ENCODE measurements at places on chromosomes 7 and 10.

- DNase-seq: no peak
Observed at GRCh38 chr7:33909318-33909717, 4.0 kb downstream of the BMPER start.

DNA sequence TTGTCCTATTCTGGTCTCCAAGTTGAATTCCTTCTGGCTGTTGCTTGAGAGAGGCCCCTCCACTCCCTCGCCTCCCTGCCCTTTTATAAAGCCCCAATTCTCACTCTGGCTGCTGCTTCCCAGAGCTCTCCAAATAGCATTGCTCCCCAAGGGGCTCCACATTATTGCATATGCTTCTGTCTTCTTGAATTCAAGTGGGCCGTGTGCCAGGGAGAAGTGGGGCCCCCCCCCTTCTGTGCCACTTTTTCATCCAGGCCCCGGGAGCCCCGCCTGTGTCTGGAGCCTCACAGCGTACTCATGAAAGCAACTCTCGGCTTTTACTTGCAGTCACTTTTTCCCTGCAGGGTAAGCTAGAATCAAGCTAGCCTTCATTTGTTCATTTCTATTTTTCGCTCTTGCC is 265.1 kb downstream of the CCSER2 start:
- no peak for DNase-seq

DNA sequence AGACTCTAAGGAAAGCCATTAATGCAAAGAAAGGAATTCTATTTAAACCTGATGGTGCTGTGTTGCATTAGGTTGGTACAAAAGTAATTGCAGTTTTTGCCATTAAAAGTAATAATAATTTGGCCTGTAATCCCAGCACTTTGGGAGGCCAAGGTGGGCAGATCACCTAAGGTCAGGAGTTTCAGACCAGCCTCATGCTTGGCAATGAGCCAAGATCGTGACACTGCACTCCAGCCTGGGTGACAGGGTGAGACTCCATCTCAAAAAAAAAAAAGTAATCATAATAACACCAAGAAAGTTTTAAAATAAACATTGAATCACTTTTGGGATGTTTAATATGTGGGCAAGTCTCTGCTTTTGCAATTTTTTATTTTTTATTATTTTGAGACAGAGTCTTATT is 107.3 kb upstream of the FRMD4A start:
- no peak for DNase-seq

- no peak for DNase-seq
Observed at GRCh38 chr7:96708872-96709271, 774 bp downstream of the SEM1 start.

DNA sequence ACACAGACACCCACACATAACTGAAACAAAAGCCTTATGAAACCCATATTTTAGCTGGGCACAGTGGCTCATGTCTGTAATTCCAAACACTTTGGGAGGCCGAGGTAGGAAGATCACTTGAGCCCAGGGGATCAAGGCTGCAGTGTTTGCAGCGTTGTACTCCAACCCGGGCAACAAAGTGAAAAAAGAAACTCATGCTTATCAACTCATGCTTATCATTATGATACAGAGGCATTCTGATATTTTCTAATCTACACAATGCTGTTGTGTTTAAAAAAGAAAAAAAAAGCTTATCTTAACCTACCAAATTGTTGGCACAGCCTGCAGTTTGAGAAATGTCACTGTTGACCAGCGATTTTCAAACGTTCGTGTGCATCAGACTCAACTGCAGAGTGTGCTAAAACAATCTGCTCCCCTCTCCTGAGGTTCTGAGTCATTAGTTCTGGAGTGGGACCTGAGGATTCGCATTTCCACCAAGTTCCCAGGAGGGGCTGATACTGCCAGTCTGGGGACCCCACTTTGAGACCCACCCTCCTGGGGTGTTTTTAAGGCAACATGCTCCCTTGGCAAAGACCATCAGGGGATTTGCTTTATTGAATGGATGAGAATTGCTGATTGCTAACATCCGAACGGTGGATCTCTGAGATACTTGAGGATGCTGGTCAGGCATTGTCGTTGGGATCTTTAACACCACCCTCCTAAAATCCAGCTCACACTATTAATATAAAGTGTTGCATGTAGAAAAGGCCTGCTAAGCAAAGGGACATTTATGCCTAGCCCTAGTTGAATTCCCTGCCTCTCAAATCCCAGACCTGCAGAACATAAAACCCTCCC is 16.2 kb downstream of the CHST3 start:
- DNase-seq: no peak

GRCh38 chr10:109934958-109935793 is 11.9 kb upstream of the XPNPEP1 start:
- peak; percentile 91 for DNase-seq

- peak; percentile 4 for DNase-seq
Observed at GRCh38 chr7:141640239-141640840, 61.6 kb downstream of the DENND11 start.

- no peak for DNase-seq
Observed at GRCh38 chr7:98238976-98239375, 13.1 kb downstream of the TECPR1 start.

DNA sequence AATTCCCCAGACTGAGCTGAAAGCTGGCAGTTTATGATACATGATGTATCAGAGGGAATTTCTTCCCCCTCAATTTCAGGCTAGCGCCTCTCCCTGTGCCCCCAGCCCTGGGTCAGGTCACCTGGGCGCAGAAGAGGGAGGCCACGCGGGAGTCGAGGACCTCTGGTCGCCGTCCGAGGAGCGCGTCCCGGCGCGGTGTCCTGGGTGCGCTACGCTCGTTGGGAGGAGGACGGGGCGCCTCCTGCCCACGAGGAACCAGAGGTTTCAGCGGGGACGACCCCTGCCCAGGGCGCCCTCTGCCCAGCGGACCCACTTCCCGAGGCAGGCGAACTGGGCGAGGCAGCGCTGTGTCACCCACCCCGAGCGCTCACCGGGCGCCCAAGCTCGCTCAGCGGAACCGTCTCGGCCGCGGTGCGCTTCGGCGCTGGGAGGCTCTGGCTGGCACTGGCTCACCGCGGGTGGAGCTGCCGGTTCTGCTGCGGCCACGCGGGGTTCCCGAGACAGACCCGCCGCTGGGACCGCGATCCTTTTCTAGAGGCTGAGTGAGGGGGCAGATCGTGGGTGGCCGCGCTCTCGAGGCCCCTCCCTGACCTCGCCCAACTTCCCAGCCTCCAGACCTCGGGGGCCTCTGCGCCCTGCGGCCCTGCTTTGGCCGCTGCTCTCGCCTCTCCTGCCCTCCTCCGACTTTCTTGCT is at the start of gene FAM237B:
TSS of gene FAM237B (minus strand) at position 504 of the 694 bp plus-strand sequence. CDS start 1,556 bp downstream, outside the sequence.
- no peak for DNase-seq

DNA sequence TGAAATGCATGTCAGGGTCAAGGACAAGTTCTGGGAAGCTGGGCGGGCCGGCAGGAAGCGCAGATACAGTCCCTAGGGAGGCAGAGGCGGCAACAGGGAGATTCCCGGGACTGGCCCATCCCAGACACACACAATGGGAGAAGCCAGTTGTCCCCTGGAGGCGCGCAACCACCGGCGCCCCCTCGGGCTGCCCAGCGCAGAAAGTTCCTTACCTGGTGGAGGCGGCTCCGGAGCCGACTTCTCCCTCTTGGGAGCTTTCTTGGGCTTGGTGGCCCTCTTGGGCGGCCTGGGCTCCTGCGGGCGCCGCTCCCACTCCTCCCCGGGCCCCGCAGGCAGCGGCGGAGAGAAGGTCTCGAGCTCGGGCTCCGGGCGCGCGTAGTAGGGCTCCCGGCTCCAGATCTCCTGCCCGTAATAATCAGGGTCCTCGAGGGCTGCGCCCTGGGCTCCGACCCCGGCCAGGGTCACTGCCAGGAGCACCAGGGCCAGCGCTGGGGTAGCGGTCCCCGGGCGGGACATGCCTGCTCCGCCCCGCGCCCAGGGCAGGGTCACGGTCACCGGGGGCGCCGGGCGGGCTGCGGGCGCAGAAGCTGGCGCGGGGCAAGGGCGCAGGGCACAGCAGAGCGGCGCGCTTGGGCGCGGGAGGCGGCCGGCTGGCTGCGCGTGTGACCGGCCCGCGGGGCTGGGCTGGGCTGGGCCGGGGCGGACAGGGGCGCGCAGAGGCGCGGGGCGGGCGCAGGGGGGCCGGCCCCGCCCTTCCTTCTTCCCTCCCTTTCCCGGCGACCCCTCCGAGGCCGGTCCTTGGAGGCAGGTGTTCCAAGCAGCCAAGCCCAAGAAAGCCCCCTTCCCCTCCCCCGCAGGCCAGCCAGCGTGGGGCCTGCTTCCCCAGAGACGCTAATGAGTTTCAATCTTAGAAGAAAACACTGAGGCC is at the start of gene CPXM2:
TSS of gene CPXM2 (minus strand) at position 664 of the 928 bp plus-strand sequence. CDS start at position 516, 148 bp downstream.
- no peak for DNase-seq

- DNase-seq: no peak
Observed at GRCh38 chr10:47207281-47207615, 92.7 kb upstream of the GDF10 start.

- DNase-seq: no peak
Observed at GRCh38 chr7:150446288-150446938, 4.0 kb upstream of the GIMAP8 start.

DNA sequence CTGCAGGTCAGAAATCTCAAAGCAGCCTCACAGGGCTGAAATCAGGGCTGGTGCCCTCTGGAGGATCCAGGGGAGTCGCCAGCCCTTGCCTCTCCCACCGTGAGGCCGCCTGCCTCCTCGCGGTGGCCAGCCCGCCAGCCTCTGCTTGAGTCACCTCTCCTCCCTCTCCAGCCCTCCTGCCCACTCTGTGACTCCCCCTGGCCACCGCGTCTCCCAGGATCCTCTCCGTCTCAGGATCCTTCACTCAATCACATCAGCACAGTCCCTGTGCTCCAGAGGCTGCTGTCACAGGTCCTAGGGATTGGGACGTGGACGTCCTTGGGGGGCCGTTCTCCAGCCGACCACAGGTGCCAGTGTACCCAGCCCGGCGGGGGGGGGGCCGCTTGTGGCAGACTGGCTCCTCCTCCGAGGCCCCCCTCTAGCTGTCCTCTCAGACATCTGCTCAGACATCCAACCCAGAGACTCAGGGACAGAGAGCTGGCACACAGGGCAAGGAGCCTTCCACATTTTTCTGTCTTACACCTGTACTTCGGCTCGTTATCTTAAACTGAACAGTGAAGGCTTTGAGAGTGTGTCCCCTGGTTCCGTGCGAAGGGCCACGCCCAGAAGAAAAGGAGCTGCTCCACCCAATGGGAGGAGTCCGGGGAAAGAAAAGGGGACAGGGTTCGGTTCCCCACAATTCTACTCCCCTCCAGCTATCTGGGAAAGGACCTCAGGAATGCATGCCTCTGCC is 9.4 kb upstream of the PPP2R2D start:
- DNase-seq: no peak

- DNase-seq: no peak
Observed at GRCh38 chr10:91150631-91151030, 69.8 kb upstream of the PCGF5 start.

DNA sequence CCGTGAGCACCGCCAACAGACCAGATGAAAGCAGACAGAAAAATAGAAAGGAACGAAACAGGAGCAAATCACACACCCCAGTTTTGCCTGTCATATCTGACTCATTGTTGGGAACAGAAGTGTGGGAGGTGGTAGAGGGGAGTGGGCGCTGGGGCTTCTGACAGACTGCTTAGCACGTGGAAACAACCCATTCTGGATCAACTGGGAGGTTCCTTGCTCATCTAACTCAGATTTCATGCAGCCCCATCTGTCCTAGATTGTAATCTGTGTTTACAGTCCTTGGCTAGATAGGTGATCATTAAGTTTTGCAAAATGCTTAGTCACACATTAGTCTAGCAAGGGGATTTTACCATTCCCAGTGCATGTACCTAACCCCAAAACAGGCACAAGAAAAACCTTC is 154.1 kb downstream of the NRP1 start:
- DNase-seq: no peak

DNA sequence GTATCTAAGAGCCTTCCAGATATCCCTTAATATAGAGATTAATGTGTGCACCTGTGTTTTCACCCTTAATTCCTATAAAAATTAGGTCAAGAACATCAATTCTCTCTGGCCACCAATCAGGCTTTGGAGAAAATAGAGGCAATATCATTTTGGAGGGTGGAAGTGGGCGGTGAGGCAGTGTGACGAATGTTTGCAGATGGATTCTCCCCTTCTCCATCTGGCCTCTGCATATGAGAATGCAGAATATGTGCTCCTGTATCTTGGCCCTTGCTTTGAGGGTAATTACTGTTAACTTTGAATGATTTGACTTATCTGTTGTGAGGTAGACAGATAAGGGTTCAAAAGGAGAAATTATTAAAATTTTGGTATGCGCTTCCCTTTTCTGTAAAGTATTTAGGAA is 304.0 kb upstream of the NPSR1 start:
- no peak for DNase-seq

GRCh38 chr7:19248115-19248514 is 102.9 kb upstream of the FERD3L start:
- no peak for DNase-seq

GRCh38 chr10:52316500-52316899 is 2.4 kb downstream of the DKK1 start:
- no peak for DNase-seq

GRCh38 chr7:84999450-84999849 is 187.4 kb downstream of the SEMA3D start:
- no peak for DNase-seq

GRCh38 chr7:77427996-77428603 is 12.0 kb upstream of the GSAP start:
- no peak for DNase-seq

DNA sequence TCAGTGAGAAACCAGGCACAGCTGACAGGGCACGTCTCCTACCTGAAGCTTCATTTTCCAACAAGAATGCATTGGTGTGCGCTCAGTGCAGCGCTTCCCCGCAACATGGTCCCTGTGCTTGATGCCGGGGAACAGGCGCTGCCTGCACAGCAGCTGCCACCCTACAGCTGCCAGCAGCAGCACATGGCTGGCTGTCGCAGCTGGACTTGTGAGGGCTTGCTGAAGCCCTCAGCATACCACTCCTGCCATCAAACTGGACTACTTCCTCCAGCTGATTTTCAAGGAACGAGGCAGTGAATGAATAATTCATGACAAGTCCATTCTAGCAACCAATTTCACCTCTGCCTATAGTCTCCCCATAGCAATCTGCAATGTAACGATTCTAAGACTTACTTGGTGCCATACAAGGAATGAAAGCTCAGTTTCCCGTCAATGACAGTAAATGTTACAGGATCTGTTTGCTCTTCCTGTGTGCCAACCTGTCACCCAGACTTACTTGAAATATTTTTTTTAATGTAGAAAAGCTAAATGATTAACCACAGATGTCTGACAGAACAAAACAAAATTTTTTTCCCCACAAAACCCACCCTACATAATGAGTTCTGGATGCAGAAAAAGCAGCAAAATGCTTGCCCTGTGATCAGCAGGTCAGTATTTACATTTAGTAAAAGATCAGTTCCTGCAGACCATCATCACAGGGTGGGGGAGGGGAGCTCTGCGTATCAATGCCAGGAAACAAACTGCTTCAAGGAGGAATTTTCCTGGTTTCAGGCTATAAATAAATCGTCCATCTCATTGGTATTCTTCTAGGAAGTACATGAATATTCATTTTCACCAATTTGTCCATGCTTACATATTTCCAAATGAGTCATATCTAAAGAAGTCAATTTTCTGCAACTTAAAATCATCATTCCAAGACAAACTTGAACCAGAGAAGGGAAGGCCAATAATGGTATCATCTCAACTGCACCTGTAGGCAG is 140.6 kb downstream of the ALOX5 start:
- no peak for DNase-seq

GRCh38 chr7:95376632-95377400 is 19.4 kb downstream of the PON3 start:
- no peak for DNase-seq

GRCh38 chr7:117929237-117929636 is 56.0 kb upstream of the CTTNBP2 start:
- no peak for DNase-seq

GRCh38 chr10:106900016-106900652 is 264.4 kb downstream of the SORCS1 start:
- no peak for DNase-seq

GRCh38 chr7:155459700-155460461 is 2.0 kb downstream of the EN2 start:
- DNase-seq: no peak

GRCh38 chr10:3172081-3172445 is 519 bp downstream of the PITRM1 start:
- no peak for DNase-seq

All from iPS DF 6.9 (cell line).